ELR (cell line): ENCODE measurements at places on chromosomes 6 and 20.

DNA sequence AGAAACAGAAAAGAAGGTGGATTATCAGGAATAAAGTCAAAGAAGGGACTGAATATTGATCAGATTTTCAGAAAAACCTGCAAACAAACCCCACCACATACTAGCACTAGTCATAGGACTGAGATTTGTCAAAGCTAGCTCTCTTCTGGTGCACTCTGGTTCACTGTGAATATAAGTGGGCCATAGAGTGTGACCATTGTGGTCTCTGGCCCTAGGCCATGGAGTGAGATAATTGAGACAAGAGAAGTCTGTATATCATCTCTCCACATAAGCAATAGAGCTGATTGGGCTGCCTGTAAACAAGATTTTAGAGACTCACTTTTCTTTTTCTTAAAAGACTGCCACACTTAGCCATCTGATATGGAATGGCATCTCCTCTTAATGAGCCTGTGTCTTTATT is 247.2 kb downstream of the LAMA2 start:
- no peak for DNase-seq

GRCh38 chr20:43446361-43446879 is 11.3 kb upstream of the SRSF6 start:
- peak; percentile 60 for DNase-seq

DNA sequence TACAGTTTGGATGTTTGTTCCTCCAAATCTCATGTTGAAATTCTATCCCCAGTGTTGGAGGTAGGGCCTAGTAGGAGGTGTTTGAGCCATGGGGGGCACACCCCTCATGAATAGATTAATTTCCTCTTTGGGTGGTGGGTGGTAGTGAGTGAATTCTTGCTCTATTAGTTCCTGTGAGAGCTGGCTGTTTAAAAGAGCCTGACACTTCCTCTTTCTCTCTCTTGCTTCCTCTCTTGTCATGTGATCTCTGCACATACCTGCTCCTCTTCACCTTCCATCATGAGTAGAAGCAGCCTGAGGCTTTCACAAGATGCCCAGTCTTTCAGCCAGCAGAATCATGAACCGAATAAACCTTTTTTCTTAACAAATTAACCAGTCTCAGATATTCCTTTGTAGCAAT is 340.2 kb upstream of the CHD6 start:
- no peak for DNase-seq

GRCh38 chr6:156695742-156696141 is 81.4 kb upstream of the ARID1B start:
- no peak for DNase-seq

GRCh38 chr20:53718142-53719021 is 124.7 kb upstream of the ZNF217 start:
- no peak for DNase-seq

GRCh38 chr6:164151161-164152120 is 736.9 kb downstream of the QKI start:
- no peak for DNase-seq

GRCh38 chr6:127328043-127328609 is 15.3 kb downstream of the ECHDC1 start:
- peak; percentile 80 for DNase-seq

DNA sequence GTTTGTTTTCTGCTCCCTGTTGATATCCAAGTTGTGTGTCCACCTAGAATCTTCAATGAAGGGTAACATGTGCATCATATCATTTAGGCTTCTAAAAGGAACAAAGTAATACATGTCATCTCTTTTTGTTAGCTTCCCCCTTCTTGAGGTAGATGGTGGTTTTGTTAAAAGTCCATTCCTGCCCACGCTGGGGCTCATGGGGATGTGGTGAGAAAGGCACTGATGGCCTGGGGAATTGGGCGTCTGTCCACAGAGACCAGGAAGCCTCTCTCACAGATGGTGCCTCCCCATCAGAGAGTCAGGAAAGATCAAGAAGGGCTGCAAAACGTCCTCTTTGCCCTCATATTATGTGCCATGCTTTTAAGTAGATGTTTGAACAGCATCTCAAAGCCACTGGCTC is 32.5 kb downstream of the GNAS start:
- DNase-seq = no peak

DNA sequence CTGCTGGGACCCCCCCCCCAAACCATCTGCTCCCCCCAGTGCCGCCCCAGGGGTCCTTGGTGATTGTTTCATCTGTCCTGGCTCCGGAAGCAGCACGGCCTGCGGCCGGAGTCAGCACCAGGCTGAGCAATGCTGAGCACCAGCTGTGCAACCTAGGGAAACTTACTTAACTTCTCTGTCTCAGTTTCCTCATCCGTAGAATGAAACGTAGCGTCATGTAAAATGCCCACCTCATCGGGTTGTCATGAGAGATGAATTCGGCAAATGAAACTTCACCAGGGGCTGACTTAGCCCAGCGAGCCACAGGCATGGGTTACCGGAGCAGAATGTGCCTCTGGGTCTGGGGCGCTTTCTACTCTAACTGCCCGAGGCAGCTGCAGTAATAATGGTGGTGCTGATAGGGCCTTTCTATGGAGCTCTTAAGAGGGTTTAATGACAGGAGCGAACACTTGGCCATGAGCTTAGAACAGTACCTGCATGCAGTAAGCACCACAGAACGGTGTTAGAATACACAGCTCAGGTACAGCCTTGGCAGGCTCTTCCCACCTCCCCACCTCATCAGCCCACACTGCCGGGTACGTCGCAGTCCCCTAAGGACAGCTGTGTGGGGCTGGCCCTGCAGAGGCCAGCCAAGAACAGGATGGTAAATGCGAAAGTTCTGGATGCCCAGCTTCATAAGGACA is 1.7 kb downstream of the THBS2 start:
- peak; percentile 10 for DNase-seq

DNA sequence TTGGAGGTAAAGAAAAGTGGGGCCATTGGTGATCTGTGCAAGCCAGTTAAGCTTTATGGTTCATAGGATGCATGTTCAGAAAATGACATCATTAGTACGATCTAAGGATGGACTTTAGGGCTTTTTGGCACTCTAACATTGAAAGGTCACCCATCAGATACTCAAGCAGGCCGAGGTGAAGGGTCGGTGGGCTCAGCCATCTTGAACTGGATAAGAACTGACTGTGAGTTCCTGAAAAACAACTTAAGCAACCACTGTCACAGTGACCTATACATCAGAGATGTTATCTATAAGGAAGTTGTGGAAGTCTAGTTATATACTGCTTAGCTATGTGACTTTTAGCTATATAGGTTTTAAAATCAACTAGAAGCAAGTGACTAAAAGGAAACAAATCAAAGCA is 13.0 kb upstream of the ITCH start:
- DNase-seq = peak; percentile 38

- DNase-seq = no peak
These were observed 113.2 kb upstream of the KCNG1 start for GRCh38 chr20:51135926-51136715.
